ENCODE measurements at places on chromosomes 2 and 18. TPM values are rescaled to one million over a fixed set of nuclear protein-coding genes. Genes with fewer than 3 reads are reported as not detected.

DNA sequence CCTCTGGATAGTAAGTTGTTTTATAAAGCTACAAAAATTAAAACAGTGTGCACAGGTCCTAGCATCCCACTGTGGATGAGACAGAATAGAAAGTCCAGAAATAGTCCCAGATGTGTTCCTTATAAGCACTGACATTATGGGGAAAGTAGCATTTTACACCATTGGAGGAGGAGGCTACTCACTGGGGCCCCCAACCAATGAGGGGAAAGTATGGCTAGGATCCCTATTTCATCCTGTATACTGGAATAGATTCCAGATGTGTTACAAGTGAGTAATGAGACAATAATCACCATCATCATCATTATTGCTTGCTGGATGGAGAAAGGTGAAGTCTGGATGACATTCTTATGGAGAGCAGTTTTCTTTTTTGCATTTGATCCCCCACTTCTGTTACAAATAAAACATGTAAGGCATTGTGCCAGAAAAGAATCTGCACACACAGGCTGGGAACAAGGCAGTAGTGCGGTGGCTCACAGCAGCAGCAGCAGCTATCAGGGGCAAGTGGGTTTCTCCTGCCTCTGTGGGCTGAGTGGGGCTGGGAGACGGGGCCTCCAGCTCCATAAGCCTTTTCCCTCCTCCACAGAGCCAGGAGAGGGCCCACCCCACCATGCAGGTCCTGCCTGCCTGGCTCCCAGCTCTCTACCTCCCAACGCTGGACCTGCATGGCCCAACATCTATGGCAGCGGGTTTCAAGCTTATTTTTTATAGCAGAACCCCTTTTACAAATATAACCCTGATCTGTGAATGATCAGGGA is 5.0 kb downstream of the ARID5A start:
- no peak for DNase-seq

GRCh38 chr2:237625216-237625705 is 2.1 kb upstream of the LRRFIP1 start:
- DNase-seq, result peak; percentile 42

- DNase-seq, result no peak
Measured at GRCh38 chr18:36366994-36367839, 69.7 kb downstream of the FHOD3 start.

GRCh38 chr2:232310121-232310520 is 68.4 kb upstream of the ALPP start:
- no peak for DNase-seq

DNA sequence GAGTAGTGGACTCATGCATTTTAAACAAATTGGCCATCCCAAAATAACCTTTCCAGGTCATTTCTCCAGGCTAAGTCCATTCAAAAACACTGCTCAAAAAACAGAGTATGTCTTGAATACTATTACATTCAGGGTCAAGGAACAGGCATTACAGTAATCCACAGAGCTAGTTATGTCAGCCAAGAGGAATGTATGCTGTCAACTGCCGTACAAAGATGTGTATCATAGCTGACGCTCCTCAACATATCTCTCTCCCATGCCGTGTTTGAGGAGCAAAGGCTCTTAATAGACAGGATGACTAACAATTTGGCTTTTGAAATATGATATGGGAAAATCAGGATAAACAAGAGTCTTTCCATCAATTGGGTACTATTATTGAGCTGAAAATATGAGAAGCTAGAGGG is 68.8 kb upstream of the KCTD1 start:
- peak; percentile 22 for DNase-seq

GRCh38 chr2:190663348-190663747 is 14.5 kb downstream of the NAB1 start:
- no peak for DNase-seq

GRCh38 chr18:77087393-77088141 is 45.0 kb downstream of the MBP start:
- peak; percentile 36 for DNase-seq

DNA sequence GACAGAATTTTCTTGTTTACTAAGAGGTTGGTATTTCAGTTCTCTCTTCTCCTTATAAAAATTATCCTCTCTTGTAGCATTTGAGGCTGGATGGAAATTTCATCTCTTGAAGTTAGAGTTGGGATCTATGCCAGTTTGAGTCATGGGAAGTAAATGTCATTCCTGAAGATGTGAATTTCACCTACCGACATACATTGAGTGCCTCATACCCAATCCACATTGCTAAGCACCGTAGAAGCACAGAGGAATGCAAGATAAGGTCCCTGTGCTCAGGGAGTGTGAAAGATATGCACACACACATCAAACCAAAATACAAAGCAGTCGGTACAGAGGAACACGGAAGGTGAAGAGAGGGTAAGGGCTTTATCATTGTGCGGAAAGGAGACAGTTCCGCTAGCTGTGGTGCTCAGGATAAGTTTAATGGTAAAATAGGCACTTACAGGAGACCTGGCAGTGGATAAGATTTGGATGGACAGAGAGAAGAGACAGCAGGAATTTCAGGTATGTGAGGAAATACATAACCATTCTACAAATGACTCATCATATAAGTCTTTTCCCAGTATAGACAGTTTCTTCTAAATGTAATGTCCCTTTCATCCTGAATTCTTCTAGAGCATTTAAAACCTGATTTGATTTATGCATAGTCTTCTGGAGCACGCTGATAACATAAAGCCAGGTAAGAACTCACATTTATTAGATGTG is 205.3 kb upstream of the ST6GAL2 start:
- DNase-seq, result no peak

DNA sequence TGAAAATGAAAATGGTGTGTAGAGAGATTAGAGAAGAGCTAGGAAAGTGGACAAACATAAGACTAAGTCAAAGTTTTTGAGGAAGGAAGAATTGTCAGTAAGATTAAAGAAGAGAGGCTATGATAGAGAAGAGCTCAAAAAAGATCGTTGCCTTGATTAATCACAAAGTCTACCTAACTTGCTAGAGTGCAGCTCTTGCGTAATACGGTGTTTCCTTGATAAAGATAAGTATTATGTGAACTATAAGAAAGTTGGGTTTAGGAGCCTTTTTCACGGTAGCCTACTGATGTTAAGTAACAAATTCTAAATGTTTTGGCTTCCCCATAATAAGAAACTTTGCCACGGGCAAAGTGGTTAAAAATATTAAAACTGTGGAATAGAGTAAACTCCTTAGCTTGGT is 226.4 kb upstream of the NRXN1 start:
- DNase-seq, result no peak

Gene WDR75
- total RNA-seq, result 44.4 TPM

Measured in lung microvascular endothelial cell (primary cell).